ENCODE measurements at places on chromosomes 1 and 21. TPM values are rescaled to one million over a fixed set of nuclear protein-coding genes. Genes with fewer than 3 reads are reported as not detected.

The B3GALT5 gene
- total RNA-seq = 0.19 TPM

- no peak overlapping the region for H3K4me3 ChIP-seq
- H3K27ac ChIP-seq = no peak overlapping the region
- H3K4me1 ChIP-seq = peaks cover 11% of the 10 kb centered on the region
- H3K36me3 ChIP-seq = no peaks in the 10 kb centered on the region
- H3K27me3 ChIP-seq = no peaks in the 10 kb centered on the region
- no peak for DNase-seq
These were observed 2.4 kb upstream of the RNU5D-1 start for GRCh38 chr1:44733365-44733764.

The MIXL1 gene
- total RNA-seq = not detected

GRCh38 chr1:26009796-26010447, 11.7 kb upstream of the EXTL1 start:
- no peaks in the 10 kb centered on the region for H3K27me3 ChIP-seq
- DNase-seq = no peak
- H3K27ac ChIP-seq = no peak overlapping the region

The MANEAL gene
- total RNA-seq = 3.9 TPM

The PDC gene
- total RNA-seq = not detected

DNA sequence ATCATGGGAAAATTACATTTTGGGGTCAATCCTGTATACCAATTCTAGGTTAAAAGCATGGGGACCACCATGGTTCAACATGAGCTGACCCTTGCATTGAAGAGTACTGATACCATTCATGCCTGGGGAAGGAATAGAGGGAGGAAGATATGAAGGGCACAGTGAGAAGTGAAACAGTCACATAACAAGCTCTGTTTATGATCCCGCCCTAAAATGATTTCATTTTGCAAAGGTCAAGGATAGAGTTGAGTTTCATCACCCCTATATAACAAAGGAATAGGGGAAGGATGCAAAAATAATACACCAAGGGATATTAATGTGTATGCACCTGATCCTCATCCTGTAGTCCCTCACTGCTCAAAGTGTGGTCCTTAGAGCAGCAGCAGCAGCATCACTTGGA, 2.5 kb upstream of the HLCS start:
- no peak for DNase-seq
- H3K36me3 ChIP-seq = no peaks in the 10 kb centered on the region
- no peaks in the 10 kb centered on the region for H3K27me3 ChIP-seq

The PTPRF gene
- total RNA-seq = 116 TPM

DNA sequence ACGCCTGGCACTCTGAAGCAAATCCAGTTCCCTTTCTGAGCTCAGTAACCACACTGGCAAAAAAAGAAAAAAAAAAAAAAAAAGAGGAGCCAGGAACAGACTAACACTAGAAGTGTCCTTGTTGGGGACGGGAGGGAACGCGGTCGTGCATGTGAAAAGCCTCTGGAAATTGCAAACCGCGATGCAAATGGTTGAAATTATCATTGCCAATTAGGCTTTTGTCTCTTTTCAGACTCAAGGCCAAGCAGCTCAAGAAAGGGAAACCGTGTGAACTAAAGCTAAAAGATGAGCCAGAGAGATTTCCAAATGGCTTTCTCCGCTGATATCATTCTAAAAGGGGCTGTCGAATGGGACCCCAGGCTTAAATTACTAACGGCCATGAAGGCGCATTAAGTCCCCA, 13.5 kb downstream of the TRABD2B start:
- peaks cover 35% of the 10 kb centered on the region for H3K27me3 ChIP-seq
- H3K36me3 ChIP-seq = no peaks in the 10 kb centered on the region
- no peak overlapping the region for H3K27ac ChIP-seq
- no peak for DNase-seq
- H3K4me3 ChIP-seq = no peak overlapping the region

The PDZK1IP1 gene
- 291 TPM for total RNA-seq

- H3K4me3 ChIP-seq = no peak overlapping the region
- no peaks in the 10 kb centered on the region for H3K36me3 ChIP-seq
- DNase-seq = no peak
- peaks cover 21% of the 10 kb centered on the region for H3K4me1 ChIP-seq
- H3K27me3 ChIP-seq = no peaks in the 10 kb centered on the region
- no peak overlapping the region for H3K27ac ChIP-seq
These were observed 220.3 kb upstream of the FGGY start for GRCh38 chr1:59076612-59077011.

- no peak overlapping the region for H3K27ac ChIP-seq
- no peak for DNase-seq
- peaks cover 4% of the 10 kb centered on the region for H3K36me3 ChIP-seq
- H3K4me1 ChIP-seq = no peaks in the 10 kb centered on the region
These were observed 7.4 kb downstream of the GBP4 start for GRCh38 chr1:89191314-89191713.

DNA sequence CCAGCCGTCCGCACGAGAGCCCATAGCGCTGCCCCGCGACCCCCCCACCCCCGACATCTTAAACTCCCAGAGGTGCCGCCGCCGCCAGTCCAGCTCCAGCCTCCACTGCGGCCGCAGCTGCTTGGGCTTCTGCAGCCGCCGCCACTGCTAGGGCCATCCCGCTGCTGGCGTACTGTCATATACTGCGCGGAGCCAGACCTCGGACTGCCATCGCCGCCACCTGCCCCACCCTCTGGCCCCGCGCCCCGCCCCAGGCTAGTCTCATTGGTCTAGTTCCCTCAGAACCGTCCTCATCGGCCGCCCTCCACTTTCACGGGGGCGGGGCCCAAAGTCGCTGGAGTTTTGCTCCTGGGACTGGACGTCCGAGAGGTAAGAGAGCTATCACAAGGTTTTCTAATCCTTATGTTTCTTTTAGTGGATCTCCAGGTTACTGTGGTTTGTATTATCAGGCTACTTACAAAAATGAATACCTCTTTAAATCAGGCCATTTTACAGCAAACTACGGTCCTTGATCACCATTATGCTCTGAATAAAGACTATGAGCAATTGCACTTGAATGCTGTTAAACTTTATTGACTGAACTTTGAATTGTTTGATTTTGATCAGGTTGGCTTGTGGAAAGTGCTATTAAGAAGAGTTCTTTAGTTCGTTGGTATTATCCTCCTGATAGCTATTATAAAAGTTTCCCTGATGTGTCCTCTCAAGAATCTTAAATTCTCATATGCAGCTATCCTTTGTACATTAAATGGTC, 2.8 kb upstream of the CD1D start:
- H3K36me3 ChIP-seq = no peaks in the 10 kb centered on the region
- H3K4me1 ChIP-seq = peaks cover 35% of the 10 kb centered on the region
- H3K27me3 ChIP-seq = peaks cover 4% of the 10 kb centered on the region
- no peak for DNase-seq

The CA14 gene
- total RNA-seq = not detected

DNA sequence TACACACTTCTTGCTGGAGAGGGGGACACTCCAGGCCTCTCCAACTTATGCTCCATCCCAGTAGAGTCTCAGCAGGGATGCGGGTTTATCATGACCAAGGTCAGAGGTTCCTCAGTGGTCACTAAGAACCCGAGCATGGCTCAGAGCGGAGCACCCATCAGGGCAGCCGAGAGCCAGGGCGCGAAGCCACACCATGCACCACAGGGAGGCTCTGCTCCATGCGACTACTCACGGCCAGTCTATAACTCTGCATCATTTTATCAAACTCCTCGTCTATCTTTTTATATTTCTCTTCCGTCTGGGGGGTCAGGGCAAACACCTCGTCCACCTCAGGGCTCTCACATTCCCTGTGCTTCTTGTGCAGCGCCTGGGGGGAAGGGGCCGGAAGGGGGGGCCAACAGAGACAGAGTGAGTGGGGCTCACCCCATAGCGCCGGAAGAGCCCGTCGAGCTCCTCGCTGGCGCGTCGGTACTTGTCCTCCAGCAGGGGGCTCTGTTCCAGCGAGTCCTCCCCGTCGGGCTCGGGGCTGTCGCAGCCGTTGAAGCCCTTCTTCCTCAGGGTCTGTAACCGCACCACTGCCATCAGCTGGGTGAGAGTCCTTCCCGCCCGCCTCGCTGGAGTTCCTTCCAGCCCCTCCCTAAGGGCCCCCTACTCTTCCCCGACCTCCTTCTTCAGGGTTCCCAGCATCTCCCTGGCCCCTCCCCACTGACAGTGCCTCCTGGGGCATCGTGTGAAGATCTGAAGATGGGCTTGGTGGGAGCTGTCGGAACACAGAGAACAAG, 20.0 kb downstream of the MEF2D start:
- no peaks in the 10 kb centered on the region for H3K27me3 ChIP-seq
- peaks cover 56% of the 10 kb centered on the region for H3K36me3 ChIP-seq
- H3K27ac ChIP-seq = peak overlapping the region; percentile 91

The UQCRHL gene
- 1.8 TPM for total RNA-seq

- no peak overlapping the region for H3K4me3 ChIP-seq
- no peaks in the 10 kb centered on the region for H3K4me1 ChIP-seq
- no peaks in the 10 kb centered on the region for H3K36me3 ChIP-seq
- no peaks in the 10 kb centered on the region for H3K27me3 ChIP-seq
- no peak overlapping the region for H3K27ac ChIP-seq
These were observed 1.4 kb downstream of the DEPDC1 start for GRCh38 chr1:68495532-68495931.

The FMN2 gene
- not detected for total RNA-seq

DNA sequence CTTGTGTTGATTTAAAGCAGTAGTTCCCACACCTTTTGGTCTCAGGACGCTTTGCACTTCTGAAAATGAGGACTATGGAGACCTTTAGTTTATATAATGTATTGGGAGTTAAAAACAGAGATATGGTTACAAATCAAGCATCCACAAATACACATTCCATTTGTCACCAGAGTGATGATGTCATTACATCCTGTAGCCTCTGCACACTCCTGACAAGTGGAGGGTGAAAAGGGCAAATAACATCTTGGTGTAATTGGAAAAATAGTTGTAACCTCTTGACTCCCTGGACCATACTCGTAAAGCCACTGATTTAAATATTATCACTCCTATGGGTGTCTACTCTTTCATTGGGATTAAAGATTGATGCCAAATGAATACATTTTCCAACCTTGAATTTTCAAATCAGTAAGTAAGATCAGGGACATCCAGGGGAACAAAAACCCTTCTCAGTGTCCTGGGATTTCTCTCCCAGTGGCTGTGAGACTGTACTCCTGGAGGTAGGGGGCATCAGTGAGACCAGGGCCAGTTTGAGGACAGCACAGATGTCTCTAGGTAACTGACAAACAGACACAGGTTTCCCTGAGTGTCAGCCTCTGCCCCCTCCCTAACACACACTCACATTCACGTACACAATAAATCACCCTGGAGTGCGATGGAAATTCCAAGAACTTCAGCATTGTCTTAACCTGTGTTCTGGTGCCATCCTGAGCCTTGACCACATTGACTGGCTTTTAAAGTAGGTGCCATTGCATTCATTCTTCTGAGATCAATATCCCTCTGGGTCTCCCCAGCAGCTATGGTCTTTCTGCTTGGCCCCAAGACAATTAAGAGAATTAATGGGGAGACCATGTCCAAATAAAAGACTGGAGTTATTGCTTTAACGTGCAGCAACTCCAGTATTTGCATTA, 63.0 kb downstream of the NR5A2 start:
- no peak overlapping the region for H3K4me3 ChIP-seq
- no peaks in the 10 kb centered on the region for H3K36me3 ChIP-seq
- no peak for DNase-seq

- no peak for DNase-seq
- no peaks in the 10 kb centered on the region for H3K27me3 ChIP-seq
- no peaks in the 10 kb centered on the region for H3K4me1 ChIP-seq
- no peaks in the 10 kb centered on the region for H3K36me3 ChIP-seq
- H3K27ac ChIP-seq = no peak overlapping the region
These were observed 64.0 kb downstream of the SYT6 start for GRCh38 chr1:114089502-114090138.

GRCh38 chr1:207288315-207288714, 33.2 kb upstream of the CD55 start:
- H3K4me3 ChIP-seq = no peak overlapping the region
- DNase-seq = no peak
- no peaks in the 10 kb centered on the region for H3K36me3 ChIP-seq
- peaks cover 17% of the 10 kb centered on the region for H3K4me1 ChIP-seq

DNA sequence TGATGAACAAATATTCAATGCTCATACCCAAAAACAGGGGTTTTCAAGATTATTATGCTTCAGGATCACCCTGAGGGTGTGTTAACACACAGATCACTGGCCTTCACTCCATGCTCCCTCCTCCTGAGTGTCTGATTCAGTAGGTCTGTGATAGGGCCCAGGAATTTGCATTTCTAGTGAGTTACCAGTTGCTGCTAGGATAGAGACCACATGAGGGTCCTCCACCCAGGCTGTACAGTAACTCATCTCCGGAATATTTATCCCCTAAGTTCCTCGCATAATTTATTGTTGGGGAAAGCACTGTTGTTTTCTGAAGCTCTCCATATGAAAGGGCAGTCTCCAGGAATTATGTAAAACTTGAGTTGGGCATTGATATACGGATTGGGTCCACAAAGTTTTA, 1106.6 kb upstream of the B3GALT2 start:
- H3K27me3 ChIP-seq = no peaks in the 10 kb centered on the region
- no peaks in the 10 kb centered on the region for H3K36me3 ChIP-seq
- H3K4me3 ChIP-seq = no peak overlapping the region
- no peak for DNase-seq

DNA sequence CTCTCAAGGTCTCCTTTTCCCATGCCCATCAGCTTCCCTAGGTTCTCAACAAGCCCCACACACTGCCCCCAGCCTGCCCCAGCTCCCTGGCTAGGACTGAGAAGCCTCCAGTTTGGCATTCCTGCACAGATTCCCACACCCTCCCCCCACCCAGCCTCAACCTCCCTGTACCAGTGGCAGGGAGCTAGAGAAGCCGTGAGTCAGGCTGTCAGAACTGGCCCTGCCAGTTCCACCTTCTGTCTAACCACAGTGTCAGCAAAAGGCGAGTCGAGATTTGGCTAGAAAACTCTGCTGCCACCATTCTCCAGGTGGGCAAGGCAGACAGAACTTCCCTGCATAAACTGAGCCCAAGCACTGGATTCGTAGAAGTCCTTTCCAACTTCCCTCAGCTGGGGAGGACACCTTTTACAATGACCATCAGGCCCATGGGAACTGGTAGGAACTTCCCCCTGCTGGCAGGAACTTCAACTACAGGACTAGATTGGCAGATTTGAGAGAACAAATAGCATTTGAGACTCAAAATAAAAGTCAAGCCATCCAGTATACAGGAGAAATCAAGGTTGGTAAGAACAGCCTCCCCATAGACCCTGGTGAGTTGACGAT, 31.0 kb downstream of the TNNT2 start:
- H3K4me3 ChIP-seq = no peak overlapping the region
- peaks cover 66% of the 10 kb centered on the region for H3K4me1 ChIP-seq
- no peaks in the 10 kb centered on the region for H3K27me3 ChIP-seq
